ENCODE measurements at places on chromosomes 4 and X.

- peak; percentile 34 for DNase-seq
Measured at GRCh38 chr4:78059524-78059889, 2.4 kb downstream of the FRAS1 start.

GRCh38 chrX:7085879-7086278 is 61.6 kb upstream of the STS start:
- no peak for DNase-seq

DNA sequence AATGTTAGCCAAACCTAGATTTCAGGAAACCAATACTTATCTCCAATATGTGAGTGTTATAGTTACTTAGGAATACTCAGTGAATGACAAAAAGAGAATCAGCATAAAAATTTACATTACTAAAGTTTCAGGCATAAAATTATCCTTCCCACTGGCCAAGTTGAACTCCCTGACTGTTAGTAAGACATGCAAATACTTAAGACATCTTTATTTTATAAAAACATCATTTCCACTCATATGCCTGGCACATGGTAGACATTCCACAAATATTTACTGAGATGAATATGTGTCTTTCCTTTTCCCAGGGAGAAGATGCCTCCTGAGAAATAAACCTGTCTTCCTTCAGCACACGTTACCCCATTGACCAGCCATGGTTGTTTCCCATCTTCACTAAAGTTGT is 7.3 kb downstream of the VEGFD start:
- DNase-seq, result no peak

DNA sequence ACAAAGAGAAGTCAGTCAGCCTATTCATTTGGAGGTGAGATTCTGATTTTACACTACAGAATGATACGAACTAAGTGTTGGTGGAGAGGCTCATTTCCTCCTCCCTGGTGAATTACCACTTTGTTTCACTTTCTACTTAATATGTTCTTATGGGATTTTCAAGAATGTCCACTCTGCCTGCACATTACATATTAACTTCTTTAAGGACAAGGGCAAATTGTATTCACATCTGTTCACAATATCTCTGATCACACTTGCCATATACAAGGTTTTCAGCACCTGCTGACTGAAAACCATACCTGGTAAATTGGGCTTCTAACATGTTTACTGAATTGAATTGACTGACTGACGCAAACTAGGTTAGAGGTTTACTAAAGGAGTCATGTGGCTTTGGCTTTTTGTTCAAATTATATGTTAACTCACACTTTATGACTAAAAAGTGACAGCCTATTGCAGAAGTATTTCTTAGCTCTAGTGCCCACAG is 188.4 kb upstream of the MBNL3 start:
- DNase-seq, result no peak

GRCh38 chr4:105234582-105234981 is 87.9 kb downstream of the TET2 start:
- DNase-seq, result no peak

DNA sequence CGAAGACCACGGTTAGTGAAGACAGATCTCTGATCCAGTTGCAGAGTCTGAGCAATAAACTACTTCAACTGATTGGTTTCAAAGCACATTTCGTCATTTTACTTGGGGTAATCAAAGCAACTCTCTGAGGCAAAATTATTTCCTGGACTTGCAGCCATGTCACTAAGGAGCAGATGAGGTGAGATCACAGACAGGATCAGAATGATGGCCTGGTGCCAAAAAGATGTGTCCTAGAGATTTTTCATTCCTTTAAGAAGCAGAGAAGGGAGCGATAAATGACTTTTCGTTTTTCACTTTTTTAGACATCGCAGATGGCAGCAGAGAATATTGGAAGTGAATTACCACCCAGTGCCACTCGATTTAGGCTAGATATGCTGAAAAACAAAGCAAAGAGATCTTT is 83.9 kb downstream of the PTTG2 start:
- no peak for DNase-seq

DNA sequence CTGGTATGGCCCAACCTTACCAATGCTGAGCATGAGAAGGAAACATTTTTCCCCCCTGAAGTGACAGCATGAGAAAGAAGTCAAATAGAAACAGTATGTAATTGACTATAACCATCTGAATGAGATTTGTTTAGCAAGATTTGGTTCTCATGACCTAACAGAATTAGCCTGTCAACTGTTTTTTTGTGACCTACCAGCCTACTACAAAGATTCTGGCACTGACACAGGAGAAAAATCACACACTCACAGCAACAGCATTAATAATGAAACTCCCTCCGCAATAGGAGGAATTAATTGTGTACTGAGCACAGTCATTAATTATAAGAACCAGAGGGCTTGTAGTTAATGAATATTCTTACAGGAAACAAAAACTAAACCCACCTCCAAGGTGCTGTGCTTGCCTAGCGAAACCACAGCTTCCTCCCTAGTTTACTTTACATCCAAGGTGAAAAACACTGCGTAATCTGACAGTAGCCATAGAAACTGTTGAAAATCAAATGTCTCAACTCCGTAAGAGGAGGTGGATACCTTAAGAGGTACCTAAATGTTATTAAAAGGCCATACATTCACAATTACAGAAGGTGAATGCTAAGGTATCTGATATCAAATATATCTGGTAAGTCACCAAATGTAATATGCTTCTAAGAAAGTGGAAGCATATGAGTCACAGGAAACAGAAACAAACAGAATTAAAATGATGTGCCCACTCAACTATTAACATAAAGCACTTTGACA is 34.9 kb downstream of the MMRN1 start:
- no peak for DNase-seq

DNA sequence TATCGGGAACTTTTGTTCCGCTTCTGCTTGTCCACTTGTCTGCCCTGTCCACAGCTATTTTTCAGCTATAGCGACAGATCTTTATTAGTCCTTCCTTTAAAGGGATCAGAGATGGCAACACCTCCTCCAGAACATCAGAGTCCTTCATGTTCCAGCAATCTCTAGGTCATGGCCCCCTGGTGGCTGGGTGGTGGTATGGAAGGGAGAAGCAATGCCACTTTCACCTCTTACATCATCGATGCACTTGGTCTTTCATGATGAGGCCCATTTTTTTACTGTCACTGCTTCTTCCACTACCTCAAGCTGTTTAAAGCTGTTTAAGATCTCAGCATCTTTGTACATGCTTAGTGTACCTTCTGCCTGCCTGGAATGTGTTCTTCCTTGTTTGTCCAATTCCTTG is 106.7 kb downstream of the ARHGAP6 start:
- peak; percentile 46 for DNase-seq

DNA sequence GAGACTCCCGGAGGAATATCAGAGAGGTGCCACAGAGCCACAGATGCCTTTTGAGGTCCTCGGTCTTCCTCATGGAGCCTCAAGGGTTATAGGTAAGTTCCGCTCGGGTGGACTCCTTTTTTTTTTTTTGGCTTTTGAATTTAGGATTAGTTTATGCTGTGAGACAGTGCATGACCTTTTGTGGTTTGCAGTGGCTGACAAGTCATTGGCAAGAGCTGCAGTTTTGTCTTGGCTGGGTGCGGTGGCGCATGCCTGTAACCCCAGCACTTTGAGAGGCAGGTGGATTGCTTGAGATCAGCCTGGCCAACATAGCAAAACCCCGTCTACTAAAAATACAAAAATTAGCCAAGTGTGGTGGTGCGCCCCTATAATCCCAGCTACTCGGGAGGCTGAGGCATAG is 4.5 kb upstream of the GRSF1 start:
- DNase-seq, result no peak

GRCh38 chr4:1172971-1173757 is 781 bp upstream of the SPON2 start:
- DNase-seq, result no peak

GRCh38 chr4:123555233-123555806 is 158.7 kb downstream of the SPRY1 start:
- peak; percentile 43 for DNase-seq

GRCh38 chr4:25873632-25874129 is 10.9 kb upstream of the SEL1L3 start:
- no peak for DNase-seq

GRCh38 chr4:99052902-99053301 is 35.7 kb downstream of the ADH5 start:
- no peak for DNase-seq

DNA sequence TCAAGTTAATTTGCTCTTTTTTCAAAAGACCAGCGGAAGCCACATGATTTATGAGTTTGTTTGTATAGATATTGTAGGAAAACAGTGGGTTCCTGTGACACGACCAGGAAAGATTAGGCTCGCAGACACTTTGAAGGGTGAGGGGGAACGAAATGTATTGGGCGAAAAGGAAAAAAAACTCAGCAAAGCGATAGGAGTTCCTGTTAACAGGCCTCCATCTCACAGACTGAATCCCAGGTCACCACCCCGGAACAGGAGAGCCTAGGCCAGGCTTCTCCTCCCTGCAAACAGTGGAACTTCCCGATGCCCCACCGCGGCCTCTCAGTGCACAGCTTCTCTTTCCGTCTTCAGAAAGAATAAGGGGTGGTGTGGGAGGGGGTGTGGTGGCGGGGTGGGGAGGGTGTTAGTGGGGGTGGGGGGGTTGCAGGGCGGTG is 181.8 kb upstream of the GPRIN3 start:
- DNase-seq, result no peak

DNA sequence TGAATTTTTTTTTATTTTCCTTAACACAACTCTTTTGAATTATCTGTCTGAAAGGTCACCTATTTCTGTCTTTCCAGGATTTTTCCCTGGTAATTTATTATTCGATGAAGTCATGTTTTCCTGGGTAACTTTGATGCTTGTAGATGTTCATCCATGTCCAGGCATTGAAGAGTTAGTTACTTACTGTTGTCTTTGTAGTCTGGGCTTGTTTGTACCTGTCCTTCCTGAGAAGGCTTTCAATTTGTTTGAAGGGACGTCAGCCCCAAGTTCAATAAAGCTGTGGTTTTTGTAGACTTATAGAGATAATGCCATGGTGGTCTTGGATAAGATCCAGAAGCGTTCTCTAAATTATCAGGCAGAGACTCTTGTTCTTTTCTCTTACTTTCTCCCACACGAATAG is 252.4 kb upstream of the ARHGAP24 start:
- no peak for DNase-seq

GRCh38 chrX:129961180-129962083 is 21.0 kb upstream of the BCORL1 start:
- DNase-seq, result peak; percentile 95

DNA sequence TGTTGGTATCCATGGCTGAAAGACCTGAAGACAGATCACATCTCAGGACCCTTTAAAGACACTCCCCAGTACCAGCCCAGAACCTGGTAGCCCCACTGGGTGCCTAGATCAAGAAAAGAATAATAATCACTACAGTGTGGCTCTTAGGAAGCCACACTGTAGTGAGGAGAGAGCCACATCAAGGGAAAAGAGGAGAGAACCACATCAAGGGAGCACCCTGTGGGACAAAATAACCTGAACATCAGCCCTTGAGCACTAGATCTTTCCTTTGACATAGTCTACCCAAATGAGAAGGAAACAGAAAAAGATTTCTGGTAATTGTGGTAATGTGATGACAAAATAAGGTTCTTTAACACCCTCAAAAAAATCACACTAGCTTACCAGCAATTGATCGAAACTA is 15.3 kb downstream of the RTL3 start:
- DNase-seq, result no peak

- DNase-seq, result no peak
Measured at GRCh38 chrX:11579636-11580600, 85.8 kb downstream of the ARHGAP6 start.

DNA sequence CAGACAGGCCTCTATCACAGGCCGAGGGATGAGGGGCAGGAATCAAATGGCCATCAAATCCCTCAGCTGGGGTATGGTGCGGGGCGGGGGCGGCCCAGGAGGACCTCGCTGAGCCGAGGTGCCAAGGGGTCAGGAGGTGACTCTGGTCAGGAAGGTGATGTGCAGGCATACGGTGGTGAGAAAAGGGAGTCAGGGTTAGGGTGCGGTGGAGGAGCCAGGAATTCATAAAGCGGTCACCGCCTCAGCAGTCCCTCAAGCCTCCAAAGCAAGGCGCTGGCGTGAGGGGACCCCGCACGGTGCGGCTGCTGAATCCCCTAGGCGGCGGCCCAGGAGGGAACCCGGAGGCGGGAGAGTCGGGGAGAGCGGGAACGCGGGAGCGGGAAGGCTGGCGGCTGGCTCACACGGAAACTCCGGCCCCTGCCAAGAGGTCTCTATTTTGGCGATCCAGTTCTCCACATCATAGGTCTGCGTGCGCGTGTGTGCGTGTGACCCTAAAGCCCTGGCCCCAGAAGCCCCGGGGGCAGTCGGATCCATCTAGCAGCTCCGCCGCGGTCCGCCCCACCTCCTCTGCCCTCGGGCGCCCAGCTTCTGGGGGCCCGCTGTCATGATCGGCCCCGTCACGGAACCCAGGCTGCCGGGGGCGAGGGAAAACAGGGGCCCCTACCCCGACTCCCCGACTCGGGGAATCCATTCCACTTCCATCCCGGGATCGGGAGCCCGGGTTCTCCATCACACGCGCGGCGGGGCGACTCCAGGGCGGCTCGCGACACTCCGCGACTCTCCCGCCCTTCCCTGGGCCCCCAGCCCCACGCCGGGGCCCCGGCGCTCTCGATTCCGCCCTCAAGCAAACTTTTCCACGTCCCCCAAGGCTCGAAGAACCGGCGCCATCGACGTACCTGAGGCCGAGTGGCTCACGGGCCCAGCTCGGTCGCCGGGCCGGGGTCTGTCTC is 593 bp downstream of the ELF4 start:
- DNase-seq, result peak; percentile 39

DNA sequence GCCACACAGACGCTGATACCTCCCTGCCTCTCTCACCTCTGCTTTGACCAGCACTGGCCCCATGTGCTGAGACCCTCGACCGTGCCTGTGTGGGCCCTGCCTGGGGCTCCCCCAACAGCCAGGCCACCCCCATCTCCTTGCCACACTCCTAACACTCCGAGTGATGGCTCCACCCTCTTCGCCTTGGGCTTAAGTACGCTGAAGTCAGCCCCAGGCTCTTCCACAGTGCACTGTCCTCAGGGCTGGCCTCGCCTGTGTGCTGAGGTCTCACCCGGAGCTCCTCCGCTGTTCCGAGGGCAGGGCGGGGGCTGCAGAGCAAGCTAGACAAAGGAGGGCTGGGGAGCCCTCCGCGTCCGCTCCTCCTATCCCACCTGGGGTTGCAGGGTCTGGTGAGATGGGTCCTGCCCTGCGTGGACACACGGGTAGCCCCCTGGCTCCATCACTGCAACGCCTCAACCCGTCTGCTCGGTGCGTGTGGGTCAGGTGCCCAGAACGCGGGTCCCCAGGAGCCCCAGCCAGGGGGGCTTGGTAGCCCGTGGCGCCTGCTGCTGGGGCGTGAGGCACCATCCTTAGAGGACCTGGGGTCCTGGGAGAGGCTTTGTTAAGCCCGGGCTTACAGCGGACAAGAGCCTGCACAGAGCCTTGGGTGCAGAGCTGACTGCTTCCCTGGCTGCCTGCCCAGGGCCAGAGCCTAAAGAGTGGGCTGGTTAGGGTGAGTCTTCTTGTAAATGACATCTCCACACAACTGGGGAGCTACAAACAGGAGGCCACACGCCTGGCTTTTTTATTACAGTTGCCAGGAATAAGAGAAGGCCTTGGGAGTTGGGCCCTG is 42.6 kb upstream of the NKX1-1 start:
- DNase-seq, result peak; percentile 2

GRCh38 chrX:17160975-17161374 is 214.0 kb upstream of the NHS start:
- DNase-seq, result peak; percentile 0

- DNase-seq, result no peak
Measured at GRCh38 chrX:48488034-48488433, 12.0 kb downstream of the FTSJ1 start.

All from NB4 (cell line).